ENCODE measurements at places on chromosomes 12 and 14.
A peak's percentile ranks its signal among the peaks of the same experiment; 100 is the strongest.

DNA sequence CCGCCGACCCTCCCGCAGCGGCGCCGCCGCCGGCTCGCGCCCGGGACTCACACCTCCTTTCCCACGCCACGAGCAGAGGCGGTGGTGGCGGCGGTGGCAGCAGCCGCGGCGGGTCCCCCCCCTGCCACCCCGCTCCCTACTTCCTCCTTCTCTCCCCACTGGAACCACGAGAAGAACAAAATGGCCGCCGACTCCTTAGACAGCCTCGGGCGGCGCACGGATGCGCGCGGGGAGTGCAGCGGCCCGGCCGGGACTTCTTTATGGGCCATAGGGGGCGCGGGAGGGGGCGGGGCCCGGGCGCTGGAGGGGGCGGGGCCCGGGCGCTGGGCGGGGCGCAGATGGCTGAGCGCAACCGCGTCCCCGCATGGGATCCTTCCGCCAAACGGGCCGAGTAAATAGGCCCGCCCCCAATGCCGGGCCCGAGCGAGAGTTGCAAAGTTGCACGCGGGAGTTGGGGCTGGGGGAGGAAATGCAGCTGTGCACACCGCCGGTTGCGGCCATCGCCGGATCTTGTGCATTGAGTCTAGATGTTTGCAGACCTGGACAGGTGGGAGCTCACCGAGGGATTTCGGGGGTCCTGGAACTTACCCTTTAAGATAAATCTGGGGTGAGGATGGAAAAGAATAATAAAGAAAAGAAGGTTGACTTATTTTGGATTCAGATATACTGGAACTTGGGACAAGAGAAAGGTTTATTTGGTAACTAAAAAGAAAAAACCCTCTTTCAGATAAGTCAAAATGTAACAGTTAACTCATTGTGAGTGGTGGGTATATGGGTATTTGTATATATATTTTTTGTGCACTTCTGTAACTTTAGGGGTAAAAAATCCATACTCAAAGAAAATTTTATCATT lies at the start of gene PPP1CC:
PPP1CC (minus strand) TSS at position 174 of the 853 bp plus-strand sequence. CDS start 184 bp downstream, outside the sequence.
- peak; percentile 95 for DNase-seq

DNA sequence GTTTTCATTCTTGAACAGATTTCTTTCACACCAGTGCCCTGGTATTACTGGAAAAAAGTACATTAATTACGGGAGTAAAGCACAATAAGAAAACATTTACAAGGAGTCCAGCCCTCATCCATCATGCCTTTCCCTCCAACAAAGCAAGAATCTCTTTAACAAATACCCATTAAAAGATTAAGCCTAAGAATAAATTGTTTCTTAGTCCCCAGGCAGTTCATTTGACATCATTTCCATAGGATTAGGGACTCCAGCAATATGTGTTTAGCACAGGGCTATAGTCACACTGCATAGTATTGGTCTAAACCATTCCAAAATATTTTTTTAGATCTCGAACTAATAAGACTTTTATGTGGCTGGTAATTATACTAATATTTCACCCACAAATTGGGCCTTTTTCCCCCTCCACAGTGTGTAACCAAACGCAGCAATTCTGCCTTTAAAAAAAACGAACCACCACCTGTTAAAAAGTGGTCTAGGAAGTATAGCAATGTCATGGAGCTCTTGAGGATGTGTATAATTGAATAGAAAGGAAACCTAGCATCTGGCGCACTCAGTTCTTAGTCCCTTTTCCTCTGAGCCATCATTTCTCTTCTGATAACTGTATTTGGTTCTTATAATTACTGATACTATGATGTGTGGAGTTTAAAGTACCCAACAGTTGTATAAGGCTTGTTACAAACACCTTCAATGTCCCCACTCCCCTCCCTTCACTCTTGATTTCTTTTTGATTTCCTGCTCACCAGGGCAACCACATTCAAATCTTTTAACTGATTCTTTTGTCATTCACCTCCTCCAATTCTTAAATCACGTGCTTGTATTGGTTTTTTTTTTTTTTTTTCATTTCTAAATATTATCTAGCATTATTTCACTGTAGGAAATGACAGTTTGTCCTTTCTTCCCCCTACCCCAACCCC lies 138.7 kb downstream of the ETV6 start:
- DNase-seq, result no peak

DNA sequence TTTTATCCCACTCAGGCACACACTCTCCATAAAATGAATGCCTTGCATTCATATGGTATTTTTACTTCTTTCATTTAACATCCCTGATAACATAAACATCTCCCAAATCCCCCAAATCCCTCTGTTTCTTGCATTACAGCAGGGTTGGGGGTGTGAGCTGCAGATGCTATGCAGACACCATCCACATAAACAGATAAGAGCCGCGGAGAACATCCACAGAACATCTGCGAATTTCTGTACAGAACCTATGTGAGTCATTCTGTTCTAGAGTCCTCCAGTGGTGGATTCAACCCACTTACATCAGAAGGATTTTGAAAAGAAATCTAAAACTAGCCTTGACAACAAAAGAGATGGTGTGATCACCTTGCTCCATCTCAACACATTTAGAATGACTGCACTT lies 20.3 kb downstream of the FBLN5 start:
- no peak for DNase-seq

DNA sequence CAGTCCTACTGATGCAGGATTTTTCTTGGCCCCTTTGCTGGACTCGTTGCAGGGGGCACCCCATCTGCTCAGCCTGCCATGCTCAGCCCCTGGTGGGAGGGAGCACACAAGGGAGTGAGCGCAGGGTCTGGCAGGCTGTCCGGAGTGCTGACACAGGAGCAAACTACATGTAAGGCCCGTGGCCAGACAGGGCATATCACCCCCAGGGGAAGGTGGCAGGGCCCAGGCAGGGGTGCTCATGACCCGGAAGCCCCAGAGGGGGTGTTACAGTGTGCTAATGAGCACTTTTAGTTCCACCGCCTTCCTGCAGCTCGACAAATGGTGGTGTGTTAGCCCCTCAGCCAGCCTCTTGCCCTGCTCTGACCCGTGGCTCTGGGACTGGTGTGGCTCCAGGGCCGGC lies 645.6 kb upstream of the TMEM132C start:
- DNase-seq, result no peak

GRCh38 chr12:118035190-118036041 lies 18.9 kb downstream of the RFC5 start:
- peak; percentile 48 for DNase-seq

DNA sequence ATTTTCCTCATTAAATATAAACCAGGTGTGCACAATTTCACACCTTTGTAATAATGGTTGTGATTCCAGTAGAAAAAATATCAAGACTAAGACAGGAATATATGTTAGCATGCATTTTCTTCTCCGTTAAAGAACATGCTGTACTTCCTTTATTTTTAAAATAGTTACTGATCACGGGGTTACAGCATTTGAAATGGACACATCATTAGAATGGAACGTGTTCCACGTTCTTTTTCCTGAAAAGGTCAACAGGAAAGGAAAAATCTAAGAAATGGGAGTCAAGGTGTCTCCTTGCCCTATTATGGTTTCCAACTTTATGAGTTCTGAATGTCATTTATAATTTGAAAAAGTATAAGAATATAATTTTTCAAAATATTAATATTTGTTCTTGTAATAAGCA lies 1325.7 kb downstream of the SLC16A7 start:
- no peak for DNase-seq

- no peak for DNase-seq
These were observed 71.3 kb downstream of the DERA start for GRCh38 chr12:15982471-15982870.

GRCh38 chr12:28367326-28367725 lies 177.1 kb downstream of the CCDC91 start:
- DNase-seq, result no peak

DNA sequence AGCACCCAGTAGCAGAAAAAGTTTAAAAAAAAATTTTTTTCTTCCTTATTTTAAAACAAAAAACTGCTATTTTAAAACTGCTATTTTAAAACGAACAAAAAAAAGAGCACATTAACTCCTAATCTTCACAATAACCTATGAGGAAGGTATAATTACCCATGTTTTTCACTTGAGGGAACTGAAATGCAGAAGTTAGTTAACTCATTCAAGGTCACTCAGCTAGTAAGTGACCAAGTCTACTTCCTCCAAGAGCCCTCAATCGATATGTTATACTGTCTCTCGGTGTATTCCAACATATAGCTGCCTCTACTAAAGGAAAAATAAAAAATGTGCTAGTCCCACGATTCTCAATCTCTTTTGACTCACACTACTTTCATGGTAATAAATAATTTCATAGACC lies 7.8 kb downstream of the RPAP3 start:
- DNase-seq, result no peak

- DNase-seq, result peak; percentile 32
These were observed 72.7 kb downstream of the SPTB start for GRCh38 chr14:64806862-64807495.

GRCh38 chr12:63079791-63080502 lies 71.1 kb downstream of the AVPR1A start:
- DNase-seq, result no peak

DNA sequence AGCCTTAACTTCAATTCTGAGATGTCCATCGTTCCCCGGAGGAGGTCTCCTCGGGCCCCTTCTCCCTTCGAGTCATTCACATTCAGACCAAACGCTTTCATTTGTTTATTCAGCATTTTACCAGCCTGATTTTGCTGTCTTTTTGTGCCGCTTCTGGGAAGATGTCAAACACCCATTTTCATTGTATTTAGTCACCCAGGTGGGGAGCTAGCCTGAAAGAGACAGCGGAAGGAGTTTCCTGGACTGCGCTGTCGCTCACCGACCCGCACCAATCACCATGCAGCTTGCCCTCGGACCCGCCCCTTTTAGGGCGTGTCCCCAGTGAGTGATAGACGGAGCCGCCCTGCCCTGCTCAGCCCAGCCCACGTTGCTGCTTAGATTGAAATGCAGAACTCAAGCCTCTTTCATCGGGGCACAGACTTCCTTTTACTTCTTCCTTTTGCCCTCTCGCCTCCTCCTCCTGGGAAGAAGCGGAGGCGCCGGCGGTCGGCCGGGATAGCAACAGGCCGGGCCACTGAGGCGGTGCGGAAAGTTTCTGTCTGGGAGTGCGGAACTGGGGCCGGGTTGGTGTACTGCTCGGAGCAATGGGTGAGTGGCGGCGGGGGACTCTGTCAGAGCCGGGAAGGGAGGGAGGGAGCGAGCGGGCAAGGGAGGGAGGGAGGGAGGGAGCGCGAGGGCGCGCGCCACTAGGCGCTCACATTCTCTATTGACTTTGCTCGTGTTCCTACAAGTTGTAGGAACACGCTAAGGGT lies at the start of gene PAX9:
PAX9 (plus strand) TSS at position 355 of the 752 bp plus-strand sequence; CDS start at position 585, 230 bp downstream.
- peak; percentile 99 for DNase-seq

- no peak for DNase-seq
These were observed 13.4 kb downstream of the AKAP5 start for GRCh38 chr14:64478634-64479250.

DNA sequence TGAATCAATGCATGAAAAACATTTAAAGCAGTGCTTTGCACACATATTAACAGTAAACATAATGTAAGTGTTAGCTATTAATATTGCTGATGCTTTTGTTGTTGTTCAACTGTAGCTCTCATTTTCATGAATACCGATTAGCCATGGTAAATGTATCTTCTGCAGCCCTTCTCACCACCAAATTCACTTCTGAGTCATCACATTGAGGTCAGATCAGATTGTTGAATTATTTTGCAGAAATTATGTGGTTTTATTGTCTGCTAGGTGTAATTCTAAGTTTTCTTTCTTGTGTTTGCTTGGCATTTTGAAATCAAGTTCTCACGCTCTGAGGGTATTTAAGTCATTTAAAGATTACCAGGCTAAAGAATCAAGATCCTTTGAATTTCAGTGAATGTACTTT lies 74.6 kb downstream of the AKAP6 start:
- no peak for DNase-seq

Measured in Daoy (cell line).